ENCODE measurements at places on chromosomes 1 and 21.
A peak's percentile ranks its signal among the peaks of the same experiment; 100 is the strongest.

GRCh38 chr1:115114308-115114707 lies 25.0 kb upstream of the TSPAN2 start:
- no peak for DNase-seq

GRCh38 chr1:184903111-184903692 lies 71.1 kb downstream of the NIBAN1 start:
- DNase-seq = no peak

GRCh38 chr1:178581351-178582303 lies 68.7 kb downstream of the TEX35 start:
- DNase-seq = no peak

GRCh38 chr1:102498929-102499328 lies 502.2 kb upstream of the OLFM3 start:
- no peak for DNase-seq

DNA sequence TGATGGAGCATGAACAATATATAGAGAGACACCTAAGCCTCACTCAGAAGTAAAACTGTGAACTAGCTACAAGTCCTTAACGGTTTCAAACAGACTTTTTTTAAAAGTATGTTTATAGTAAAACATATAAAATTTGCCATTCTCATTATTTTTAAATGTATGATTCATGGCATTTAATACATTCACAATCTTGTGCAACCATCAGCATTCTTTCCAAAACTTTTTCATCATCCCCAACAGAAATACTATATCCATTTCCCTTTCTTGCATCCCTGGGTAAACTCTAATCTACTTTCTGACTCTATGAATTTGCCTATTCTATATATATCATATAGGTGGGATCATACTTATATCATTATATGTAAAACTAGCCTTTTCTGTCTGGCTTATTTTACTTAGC lies 25.5 kb downstream of the EVI5 start:
- DNase-seq = no peak

GRCh38 chr1:33841494-33841893 lies 22.4 kb upstream of the HMGB4 start:
- DNase-seq = no peak

DNA sequence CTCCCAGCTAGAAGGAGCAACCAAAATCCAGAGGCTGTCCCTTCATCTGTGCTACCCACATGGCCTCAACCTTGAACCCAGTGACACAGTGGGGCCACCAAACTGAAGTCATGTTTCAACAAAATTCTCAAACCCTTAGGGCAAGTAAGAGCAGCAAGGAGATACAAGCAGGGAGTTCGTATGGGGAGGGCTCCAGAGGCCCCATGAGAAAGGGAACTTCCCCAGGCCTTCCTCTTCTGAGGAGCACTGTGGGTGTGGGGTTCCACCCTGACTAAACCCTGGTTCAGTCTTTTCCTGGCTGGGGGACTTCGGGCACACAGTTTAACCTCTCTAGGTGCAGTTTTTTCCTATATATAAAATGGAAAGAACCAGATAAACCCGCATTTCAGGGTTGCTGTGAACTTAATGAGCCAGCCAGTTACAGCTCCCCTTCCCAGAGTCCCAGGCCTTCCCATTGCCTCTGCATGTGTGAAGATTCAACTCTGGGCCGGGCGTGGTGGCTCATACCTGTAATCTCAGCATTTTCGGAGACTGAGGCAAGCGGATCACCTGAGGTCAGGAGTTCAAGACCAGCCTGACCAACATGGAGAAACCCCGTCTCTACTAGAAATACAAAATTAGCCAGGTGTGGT lies 8.0 kb upstream of the THEMIS2 start:
- DNase-seq = no peak

DNA sequence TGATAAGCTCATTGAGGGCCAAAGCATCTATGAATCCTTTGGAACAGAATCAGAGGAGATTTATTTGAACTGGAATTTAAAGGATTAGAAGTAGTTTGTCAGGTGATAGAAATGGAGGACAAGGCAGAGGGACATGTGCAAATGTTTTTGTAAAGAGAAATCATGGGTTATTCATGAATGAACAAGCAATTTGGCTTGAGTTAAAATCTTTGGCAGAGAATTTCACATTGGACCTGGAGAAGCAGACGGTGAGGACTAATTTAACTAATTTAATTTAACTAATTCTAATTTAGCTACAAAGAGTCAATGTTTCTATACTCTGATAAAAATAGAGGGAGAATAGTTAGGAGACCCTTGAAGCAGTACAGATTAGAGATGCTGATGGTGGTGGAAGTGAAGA lies 36.3 kb downstream of the SNX7 start:
- no peak for DNase-seq

DNA sequence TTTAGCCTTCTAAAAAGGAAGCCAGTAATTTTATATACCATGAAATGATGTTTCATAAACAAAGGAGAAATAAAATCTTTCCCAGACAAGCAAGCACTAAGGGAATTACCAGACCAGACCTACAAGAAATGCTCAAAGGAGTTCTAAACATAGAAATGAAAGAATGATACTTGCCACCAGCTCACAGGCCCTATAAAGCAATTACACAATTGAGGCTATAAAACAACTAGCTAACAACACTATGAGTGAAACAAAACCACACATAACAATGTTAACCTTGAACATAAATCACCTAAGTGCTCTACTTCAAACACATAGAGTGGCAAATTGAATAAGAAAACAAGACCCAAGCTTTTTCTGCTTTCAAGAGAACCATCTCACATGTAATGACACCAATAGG lies 123.8 kb downstream of the BARHL2 start:
- no peak for DNase-seq

- DNase-seq = no peak
These were observed 3.3 kb upstream of the GJB3 start for GRCh38 chr1:34777519-34778321.

DNA sequence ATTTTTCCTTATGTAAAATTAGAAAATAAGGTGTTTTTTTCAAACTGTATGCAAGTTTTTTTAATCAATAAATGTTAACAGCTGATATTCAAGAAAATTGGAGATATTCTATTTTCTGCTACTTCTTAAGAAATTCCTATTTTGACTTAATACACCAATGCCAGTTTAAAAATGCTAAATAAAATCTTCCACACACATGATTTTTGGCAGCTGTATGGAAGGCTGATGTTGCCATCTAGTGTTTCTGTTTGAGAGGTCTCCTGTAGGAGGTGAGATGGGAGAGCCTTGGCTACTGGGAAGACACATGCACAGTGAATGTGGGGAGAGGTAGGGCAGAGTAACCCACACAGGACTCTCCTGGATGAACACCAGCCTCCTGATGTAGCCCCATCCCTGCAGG lies 29.2 kb upstream of the OR2B11 start:
- DNase-seq = peak; percentile 1

DNA sequence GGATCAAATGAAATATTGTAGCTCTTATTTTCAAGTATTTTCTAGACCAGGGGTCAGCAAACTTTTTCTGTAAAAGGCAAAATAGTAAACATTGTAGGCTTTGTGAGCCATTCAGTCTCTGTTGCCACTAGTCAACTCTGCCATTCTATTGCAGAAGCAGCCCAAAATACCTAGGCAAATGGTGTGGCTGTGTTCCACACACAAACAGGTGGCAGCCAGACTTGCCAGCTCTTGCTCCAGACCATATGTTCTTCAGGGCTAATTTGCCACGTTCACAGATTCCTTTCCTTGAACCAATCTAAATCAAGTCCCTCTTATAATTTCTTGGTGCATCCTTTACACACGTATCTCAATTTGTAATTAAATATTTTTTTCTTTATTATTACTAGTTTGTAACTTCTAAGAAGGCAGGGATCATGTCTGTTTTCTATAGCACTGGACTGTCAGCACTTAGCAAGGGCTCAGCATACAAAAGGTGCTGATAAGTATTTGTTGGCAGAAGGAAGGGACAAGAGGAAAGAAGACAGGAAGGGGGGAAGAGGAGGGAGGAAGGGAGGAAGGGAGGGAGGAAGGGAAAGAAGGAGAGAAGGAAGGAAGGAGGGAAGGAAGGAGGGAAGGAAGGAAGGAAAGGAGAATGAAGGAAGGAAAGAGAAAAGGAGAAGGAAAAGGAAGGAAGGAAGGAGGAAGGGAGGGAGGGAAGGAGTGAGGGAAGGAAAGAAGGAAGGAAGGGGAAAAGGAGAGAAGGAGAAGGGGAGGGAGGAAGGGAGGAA lies 106.5 kb upstream of the EDEM3 start:
- no peak for DNase-seq

GRCh38 chr21:46634427-46634826 lies 1.0 kb upstream of the PRMT2 start:
- no peak for DNase-seq

- DNase-seq = no peak
These were observed 33.0 kb downstream of the FOXJ3 start for GRCh38 chr1:42302034-42302433.

DNA sequence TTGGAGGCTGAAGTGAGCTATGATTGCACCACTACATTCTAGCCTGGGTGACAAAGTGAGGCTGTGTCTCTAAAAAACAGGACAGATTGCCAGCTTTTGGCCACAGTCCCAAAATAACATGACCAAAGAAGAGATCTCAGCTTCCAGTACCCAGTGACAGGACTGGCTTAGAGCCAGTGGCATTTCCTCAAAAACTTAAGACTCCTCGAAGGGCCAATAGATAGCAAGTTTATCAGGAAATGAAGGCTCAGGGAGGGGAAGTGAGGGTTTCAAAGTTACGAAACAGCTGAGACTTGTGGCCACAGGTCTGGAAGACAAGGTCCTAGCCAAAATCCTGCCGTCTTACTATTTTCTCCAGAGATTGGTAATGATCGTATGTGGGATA lies 6.3 kb upstream of the TMEM39B start:
- no peak for DNase-seq

DNA sequence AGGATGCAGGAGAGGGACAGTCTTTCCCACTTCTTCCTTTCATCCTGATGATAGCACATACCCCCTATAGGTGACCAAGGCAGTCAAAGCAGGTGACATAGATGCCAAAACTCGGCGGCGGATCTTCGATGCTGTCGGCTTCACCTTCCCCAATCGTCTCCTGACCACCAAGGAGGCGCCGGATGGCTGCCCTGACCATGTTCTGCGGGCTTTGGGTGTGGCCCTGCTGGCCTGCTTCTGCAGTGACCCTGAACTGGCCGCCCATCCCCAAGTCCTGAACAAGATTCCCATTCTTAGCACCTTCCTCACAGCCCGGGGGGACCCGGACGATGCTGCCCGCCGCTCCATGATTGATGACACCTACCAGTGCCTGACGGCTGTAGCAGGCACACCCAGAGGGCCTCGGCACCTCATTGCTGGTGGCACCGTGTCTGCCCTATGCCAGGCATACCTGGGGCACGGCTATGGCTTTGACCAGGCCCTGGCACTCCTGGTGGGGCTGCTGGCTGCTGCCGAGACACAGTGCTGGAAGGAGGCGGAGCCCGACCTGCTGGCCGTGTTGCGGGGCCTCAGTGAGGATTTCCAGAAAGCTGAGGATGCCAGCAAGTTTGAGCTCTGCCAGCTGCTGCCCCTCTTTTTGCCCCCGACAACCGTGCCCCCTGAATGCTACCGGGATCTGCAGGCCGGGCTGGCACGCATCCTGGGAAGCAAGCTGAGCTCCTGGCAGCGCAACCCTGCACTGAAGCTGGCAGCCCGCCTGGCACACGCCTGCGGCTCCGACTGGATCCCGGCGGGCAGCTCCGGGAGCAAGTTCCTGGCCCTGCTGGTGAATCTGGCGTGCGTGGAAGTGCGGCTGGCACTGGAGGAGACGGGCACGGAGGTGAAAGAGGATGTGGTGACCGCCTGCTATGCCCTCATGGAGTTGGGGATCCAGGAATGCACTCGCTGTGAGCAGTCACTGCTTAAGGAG lies 2.9 kb downstream of the NCDN start:
- DNase-seq = no peak

Data from AG04450 (cell line).